ENCODE measurements at places on chromosomes 11 and 22.

- DNase-seq, result peak; percentile 67
Measured at GRCh38 chr11:406796-407650, 7.8 kb downstream of the SIGIRR start.

GRCh38 chr22:29780748-29781676 lies 13.8 kb downstream of the UQCR10 start:
- no peak for DNase-seq

GRCh38 chr11:101718402-101718801 lies 134.6 kb upstream of the TRPC6 start:
- no peak for DNase-seq

DNA sequence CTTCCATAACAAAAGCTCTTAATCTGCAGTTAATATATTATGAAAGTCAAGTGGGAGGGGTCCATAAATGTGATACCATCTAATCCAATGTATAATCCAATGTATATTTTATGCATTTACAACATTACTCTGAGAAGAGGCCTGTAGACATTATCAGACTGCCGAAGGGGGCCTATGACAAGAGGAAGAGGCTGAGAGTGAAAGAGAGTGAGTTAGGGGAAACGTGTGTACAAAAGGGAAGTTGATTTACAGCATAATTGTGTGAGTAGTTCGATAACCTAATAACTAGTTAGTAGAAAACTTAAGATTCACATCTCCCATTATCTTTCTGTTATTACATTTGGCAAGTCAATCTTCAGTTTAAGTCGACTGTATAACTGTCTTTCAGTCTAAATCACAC lies 86.6 kb downstream of the DDX10 start:
- no peak for DNase-seq

DNA sequence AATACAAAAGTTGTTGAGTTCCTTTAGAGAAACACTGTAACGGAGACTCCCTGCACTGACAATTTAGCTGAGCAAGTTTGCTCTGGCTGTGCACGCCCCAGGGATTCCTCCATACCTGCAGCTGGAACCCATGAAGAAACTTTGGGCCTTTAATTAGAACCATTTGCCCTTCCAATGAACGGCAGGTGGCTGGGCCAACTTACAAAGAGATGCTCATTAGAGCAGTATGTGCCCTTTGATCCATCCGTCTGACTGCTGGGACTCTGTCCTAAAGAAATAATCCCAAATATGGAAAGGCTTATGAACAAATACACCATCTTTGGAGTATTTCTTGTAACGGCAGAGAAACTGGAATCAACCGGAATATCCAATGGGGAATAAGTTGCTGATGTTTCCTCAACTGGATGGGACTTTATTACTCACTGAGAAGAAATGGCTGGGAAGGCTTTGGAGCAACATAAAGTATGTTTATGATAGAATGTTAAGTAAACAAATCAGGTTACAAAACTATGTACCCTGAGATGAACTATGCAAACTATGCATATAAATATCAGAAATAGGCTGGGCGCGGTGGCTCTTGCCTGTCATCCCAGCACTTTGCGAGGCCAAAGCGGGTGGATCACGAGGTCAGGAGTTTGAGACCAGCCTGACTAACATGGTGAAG lies 24.4 kb upstream of the FBLN1 start:
- no peak for DNase-seq

DNA sequence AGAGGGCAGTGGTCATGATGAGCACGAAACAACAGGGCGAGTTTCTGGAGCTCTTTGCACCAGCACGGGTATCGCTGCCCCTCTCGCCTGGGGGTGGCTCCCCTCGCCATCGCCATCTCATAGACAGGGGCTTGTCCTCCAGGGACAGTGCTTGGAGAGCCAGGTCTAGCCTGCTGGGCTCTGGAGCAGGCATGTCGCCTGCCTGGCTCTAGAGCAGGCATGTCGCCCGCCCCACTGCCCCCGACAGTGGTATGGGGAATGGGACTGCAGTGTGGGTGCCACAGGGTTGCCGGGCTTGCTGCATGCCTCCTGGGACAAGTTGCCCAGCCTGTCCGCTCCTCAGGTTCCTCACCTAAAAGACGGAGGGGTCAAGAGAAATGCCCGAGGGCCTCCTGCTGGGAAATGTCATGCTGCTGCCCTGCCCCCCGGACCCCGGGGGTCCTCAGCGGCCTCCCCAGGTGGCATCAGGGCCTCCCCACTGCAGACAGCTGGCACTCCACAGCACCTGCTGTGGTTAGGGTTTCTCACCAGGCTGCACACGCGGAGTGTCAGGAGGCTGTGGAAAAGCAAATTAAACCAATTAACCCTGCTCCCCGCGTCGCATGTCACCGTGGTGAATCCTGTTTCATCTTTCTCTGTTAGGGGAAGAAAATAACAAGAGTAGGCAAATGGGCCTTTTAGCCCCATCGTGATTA lies 403.0 kb downstream of the TBC1D22A start:
- DNase-seq, result no peak

DNA sequence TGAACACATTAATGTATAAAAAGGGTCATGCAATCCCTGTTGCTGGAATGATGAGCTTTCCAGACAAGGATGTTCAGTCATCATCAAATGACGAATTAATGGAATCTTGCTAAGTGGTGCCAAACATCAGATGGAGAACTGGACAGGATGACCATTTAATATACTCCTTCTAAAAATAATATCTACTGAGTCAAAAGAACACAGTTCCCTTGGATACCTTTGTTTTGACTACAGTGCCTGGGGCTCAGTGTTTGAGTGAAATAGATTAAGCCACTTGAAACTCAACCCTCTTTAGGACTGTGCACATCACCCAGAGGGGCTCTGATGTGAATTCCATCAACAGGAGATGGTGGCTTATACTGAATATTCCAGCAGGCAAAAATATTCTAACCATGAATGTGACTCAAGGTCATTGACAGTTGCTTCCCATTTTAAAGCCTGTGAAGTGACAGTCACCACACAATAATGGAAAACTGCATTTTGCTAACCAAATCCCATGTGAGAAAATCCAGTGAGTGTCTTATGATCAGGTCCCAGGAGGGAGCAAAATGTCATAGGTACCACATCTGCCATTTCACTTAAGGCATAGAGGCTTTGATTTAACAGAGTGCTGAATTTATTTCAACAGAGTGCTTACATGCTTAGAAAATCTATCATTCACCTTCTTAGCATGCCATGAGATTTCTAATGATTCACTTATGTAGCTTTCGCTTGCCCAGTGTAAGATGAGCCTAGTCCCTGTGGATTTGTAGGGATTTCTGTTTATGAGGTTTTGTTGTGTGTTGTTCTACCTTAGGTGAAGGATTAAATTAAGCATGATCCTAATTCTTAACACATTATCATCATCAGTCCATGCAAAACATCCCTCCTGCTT lies 41.3 kb upstream of the SLN start:
- DNase-seq, result no peak

- no peak for DNase-seq
Measured at GRCh38 chr11:103486604-103487003, 377.4 kb downstream of the DYNC2H1 start.

- no peak for DNase-seq
Measured at GRCh38 chr11:118544647-118545010, 13.6 kb downstream of the TMEM25 start.

DNA sequence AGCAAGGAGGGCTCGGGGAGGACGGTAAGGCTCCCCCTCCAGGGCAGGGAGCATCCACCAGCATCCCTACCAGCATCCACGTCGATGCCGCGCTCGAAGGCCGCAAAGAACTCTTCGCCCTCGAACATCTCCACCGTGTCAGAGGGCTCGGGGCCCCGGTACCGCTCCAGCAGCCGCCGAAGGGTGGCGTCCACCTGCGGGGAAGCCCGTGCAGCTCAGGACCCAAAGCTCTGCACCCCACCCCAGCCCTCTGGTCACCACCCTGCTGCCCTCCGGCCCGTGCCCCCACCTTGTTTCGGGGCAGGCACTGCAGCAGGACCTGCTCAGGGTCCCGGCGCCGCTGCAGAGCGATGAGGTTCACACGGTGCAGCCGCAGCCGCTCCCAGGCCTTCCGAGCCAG lies 2.4 kb upstream of the SLC25A22 start:
- no peak for DNase-seq

- DNase-seq, result no peak
Measured at GRCh38 chr11:70174547-70175235, 28.4 kb upstream of the FADD start.

- DNase-seq, result no peak
Measured at GRCh38 chr22:31099386-31099785, 8.0 kb downstream of the SELENOM start.

DNA sequence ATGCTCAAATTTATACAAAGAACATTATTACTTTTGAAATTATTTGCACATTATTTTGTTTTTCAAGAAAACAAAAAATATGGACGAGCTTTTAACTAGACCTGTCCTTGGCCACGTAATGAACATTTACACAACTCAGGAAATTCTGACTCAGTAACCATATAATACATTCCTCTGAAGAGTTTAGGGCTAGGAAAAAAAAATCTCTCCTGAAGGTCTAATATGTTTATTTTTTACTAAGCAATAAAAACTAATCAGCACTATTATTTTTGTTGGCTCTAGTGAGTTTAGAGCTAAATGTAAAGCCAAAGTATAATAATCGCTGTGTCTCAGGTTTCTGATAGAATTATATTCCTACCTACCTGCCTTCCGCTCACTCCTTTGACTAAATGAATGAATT lies 187.5 kb downstream of the SWAP70 start:
- DNase-seq, result no peak

DNA sequence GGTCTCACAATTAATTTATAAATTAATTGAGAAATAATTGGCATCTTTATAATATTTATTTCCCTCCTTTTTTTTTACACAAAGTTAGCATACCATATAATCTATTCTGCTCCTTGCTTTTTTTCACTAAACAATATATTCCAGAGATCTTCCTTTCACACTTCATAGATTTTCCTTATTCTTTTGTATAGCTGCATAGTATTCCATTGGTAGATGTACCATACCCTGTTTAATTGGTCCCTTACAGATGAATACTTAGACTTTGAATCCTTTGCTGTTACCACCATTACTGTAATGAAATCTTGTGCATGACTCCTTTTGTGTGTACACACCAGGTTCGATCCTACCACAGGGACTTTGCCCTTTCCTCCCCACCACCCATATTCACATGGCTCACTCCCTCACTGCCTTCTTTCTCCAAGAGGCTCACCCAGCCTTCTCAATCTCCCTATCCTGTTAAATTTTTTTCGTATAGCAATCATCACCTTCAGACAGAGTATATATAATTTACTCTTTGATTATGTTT lies 48.9 kb downstream of the RBX1 start:
- no peak for DNase-seq

- no peak for DNase-seq
Measured at GRCh38 chr11:62151737-62152102, 27.9 kb downstream of the INCENP start.

Measured in stimulated activated CD4-positive, alpha-beta T cell treated with anti-CD3 and anti-CD28 coated beads, TNF-alpha, amount 100 ng/mL, for 24 hours (primary cell).